ENCODE measurements at places on chromosomes 12 and 14.

- no peak for DNase-seq
These were observed 88.1 kb downstream of the TMEM30B start for GRCh38 chr14:61192989-61193388.

DNA sequence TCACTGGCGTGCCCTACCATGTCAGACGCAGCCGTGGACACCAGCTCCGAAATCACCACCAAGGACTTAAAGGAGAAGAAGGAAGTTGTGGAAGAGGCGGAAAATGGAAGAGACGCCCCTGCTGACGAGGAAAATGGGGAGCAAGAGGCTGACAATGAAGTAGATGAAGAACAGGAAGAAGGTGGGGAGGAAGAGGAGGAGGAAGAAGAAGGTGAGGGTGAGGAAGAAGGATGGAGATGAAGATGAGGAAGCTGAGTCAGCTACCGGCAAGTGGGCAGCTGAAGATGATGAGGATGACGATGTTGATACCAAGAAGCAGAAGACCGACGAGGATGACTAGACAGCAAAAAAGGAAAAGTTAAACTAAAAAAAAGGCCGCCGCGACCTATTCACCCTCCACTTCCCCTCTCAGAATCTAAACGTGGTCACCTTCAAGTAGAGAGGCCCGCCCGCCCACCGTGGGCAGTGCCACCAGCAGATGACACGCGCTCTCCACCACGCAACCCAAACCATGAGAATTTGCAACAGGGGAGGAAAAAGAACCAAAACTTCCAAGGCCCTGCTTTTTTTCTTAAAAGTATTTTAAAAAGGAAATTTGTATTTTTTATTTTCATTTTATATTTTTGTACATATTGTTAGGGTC lies 13.2 kb downstream of the TRIP11 start:
- peak; percentile 16 for DNase-seq

DNA sequence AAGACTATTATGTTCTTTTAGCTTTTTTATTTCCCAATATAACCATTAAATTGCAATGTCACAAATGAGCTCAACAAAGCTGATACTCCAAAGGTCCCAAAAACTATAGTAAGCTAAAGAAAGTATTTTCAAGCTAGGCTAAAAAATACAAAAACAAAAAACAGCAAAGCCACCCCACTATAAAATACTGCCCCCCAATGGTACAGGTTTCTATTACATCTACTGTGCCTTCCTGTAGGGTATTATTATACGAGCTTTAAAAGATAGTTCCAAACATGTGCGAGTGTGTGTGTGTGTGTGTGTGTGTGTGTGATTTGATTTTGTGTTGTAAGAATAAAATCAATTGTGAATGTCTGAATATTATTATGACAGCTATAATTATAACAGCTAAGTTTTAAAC lies 1.1 kb downstream of the IFNG start:
- peak; percentile 16 for DNase-seq

DNA sequence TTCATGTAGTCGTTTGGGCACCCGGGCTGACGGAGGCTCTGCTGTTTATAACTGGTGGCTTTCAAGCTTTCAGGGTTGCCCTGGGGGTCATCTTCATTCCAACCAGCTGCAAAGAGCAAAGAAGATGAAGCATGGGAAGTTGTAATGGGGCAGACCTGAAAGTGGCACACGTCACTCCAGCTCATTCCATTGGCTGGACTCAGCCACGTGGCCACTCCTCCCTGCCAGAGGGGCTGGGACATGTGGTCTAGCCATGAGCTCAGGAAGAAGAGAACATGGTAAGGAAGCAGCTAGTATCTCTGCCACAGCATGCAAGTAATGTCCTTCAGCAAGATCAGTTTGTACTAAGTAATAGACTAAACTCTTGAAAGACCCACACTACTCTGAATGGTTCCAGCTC lies 51.7 kb upstream of the FERMT2 start:
- DNase-seq, result no peak

- no peak for DNase-seq
These were observed 10.7 kb downstream of the UBE3B start for GRCh38 chr12:109488051-109488665.

- DNase-seq, result no peak
These were observed 61.9 kb downstream of the ZFP36L1 start for GRCh38 chr14:68730811-68731425.

- no peak for DNase-seq
These were observed 11.6 kb upstream of the UNC119B start for GRCh38 chr12:120698665-120699064.

GRCh38 chr12:85519163-85519562 lies 239.1 kb downstream of the ALX1 start:
- DNase-seq, result no peak

- DNase-seq, result no peak
These were observed 1.7 kb upstream of the PALS1 start for GRCh38 chr14:67239582-67239981.

GRCh38 chr12:127231371-127231770 lies 1035.6 kb upstream of the TMEM132C start:
- DNase-seq, result no peak

- DNase-seq, result no peak
These were observed 120.9 kb downstream of the SLC38A6 start for GRCh38 chr14:61101803-61102548.

DNA sequence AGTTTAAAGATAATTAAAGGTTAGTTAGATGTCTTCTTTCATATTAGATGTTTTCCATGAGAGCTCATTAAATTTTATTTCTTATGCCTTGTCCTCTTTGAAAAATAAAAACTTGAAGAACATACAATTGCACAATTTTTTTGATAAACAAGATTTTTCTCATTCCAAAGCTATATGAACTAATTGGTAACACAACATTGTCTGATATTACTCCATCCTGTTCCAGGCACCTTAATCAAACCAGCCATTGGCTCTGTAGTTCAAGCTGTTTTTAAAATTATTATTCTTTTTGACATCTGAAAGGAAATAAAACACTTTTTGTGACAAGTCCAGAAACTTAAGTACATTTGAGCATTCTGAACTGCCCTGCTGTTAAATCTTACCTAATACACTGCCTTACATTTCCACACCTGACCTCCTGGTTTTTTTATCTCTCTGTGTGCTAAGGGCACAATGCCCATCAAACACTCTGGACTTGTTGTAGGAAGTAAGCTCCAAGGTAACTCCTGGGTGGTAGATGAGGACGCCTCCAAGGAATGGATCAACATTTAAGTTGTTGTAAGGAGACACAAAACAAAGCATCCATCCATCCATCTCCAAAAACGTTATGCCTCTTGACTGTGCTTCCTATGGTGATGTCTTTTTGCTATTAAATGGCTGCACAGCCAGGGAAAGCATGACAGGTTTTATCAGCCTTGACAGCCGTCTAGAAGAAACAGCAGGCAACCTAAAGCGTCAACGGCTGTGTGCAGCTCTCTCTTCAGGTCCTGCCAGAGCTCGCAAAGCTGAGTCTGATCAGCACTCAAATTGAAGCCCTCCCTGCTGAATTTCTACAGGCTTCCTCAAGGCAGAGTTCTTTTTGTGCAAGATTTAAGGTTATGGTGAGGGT lies 449.9 kb upstream of the FLRT2 start:
- DNase-seq, result no peak

DNA sequence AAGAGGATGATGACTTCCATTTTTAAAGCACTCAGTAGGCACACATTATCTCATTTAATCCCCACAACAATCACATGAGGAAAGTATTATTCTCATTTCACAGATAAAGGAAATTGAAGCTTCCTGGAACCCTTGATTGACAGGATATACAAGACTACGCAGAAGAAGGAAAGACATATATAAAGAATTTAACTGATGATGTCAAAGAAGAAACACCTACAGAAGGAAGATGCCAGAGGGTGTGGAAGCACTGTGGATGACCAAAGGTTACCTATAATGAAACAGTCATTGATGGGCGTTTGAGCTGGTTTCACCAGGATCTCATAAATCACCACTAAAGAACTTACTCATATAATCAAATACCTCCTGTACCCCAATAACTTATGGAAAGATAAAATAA lies 197.4 kb downstream of the SLC25A21 start:
- DNase-seq, result no peak

Measured in activated naive CD4-positive, alpha-beta T cell treated with Interleukin-2 at 50 U/mL for 16 hours (primary cell).